Heart right ventricle (tissue), 16 donors: ENCODE measurements at places on chromosomes 16 and 17.
A peak's percentile ranks its signal among the peaks of the same experiment; 100 is the strongest.

GRCh38 chr17:27396941-27397340 is 59.3 kb upstream of the KSR1 start:
- H3K4me3 ChIP-seq = no peak overlapping the region
- H3K27ac ChIP-seq = no peak overlapping the region
- no peaks in the 10 kb centered on the region for H3K36me3 ChIP-seq
- no peaks in the 10 kb centered on the region for H3K4me1 ChIP-seq
- no peaks in the 10 kb centered on the region for H3K27me3 ChIP-seq
- no peak for DNase-seq

DNA sequence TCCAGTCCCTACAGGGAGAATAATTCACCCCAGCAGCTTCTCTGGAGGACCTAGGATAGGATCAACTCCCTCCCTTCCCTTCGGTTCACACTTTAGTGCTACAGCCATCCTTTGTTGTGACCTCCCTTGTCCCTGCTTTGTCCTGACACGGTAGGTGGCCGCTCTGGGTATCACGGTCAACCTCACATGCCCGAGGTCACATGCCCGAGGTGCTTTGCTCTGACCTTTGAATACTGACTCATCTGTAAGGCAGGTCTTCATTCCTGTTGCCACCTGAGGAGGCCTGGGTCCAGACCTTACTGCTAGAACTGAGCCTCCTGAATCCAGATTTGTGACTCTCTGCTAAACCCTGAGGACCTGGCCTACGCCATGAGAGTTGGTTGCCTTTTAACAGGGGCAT is 19.7 kb downstream of the ALKBH5 start:
- no peak for DNase-seq
- H3K36me3 ChIP-seq = no peaks in the 10 kb centered on the region

- no peaks in the 10 kb centered on the region for H3K27me3 ChIP-seq
- DNase-seq = no peak
- peak overlapping the region; percentile 37 for H3K4me3 ChIP-seq
These were observed 199.9 kb downstream of the ZFHX3 start for GRCh38 chr16:72848028-72848400.

DNA sequence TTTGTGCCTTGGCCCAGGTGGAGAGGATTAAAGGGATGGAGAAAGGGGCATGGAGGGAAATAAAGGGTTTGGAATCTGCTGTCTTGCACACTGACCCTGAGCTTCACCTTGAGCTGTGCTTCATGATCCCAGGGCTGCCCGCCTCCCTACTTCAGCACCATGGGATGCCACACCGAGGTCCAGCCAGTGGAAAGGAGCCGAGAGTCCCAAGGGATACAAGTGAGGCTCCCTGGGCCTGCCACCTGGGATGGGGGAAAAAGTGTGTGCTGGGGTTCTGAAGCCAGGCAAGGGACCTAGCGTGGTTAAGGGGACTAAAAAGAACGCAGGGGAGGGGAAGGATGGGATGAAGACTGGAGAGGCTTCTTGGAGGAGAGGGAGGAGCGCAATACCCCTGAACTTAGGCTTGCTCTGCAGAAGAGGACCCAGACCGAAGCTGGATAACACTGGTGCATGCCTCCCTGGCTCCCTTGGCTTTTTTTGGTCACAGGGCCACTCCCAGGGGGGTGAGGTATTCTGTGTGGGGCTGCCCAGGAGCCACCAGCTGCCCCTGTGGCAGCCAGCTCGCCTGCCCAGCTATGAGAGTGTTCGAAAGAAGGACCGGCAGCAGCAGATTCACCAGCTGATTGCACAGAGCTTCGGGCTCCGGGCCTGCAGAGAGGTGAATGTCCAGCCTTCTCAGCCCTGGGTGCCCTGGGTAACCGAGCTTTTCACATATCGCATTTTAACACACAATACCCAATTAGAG is 7.2 kb downstream of the MRPL27 start:
- H3K27ac ChIP-seq = no peak overlapping the region
- no peaks in the 10 kb centered on the region for H3K4me1 ChIP-seq
- H3K36me3 ChIP-seq = peaks cover 56% of the 10 kb centered on the region
- no peak overlapping the region for H3K4me3 ChIP-seq
- no peaks in the 10 kb centered on the region for H3K27me3 ChIP-seq

DNA sequence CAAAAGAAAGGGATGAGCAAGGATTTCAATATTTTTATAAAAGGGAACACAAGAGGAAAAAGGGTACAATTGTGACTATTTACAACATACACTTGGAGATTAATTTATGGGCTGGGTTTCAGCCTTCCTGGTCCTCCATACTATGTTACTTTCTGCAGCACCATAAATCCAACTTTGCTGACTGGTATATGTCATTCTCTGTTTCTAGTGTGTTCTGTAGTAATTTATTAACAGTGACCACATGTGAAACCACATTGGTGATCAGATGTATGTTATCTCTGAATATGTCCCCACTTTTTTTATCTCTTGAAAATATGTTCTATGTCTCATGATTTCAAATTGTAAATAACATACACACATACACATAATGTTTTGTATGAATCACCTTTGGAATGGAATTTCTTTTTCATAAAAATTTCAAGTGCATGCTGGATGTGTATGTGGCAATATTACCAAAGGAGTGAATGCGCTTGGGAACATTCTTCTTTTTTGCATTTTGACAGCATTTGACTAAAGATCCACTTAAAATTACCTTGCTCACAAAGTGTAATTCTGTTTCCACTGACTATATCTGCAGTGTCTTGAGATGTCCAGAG is 2.9 kb upstream of the LYRM9 start:
- no peak for DNase-seq
- H3K27ac ChIP-seq = no peak overlapping the region
- no peak overlapping the region for H3K4me3 ChIP-seq
- H3K4me1 ChIP-seq = peaks cover 10% of the 10 kb centered on the region
- no peaks in the 10 kb centered on the region for H3K27me3 ChIP-seq

- peaks cover 28% of the 10 kb centered on the region for H3K27me3 ChIP-seq
- H3K27ac ChIP-seq = no peak overlapping the region
- DNase-seq = no peak
- no peaks in the 10 kb centered on the region for H3K36me3 ChIP-seq
These were observed 73.5 kb downstream of the SNX11 start for GRCh38 chr17:48180842-48181629.

DNA sequence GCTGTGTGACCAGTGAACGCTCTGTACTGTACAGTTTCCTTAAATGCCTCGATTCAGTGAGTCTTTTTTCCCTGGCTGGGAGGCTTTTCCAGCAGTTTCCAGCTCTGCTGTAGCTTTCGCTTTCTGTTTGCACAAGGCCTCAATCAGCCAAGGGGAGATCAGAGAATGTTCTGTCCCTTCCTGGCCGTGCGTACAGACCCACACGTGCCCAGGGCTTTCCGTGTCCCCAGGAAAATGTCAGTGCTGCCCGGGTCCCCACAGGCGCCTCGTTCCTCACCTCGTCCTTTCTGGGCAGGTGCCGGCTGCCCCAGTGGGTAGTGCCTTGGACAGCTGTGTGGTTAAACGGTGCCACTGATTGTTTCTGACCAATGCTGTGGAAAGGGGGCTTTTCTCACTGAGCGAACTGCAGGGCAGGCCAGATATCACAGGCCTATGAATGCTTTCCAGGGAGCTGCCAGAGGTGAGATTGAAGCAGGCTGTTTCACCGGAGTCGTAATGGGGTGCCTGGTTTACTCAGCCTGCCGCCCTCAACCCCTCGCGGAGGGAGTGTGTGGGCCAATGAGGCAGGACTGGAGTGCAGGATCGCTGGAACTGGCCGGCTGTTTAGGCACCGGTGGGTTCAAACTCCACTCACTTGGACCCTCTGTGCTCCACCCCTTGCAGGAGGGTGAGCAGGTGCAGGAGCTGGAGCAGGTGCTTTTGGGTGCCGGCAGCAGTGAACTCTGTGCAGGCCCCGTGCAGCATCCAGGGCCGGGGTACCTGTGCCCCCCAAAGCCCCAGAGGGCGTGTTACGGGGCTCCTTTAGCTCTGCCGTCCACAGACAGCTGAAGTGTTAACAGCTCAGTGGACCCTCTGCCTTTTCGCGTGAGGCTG is 44.4 kb downstream of the ZNF778 start:
- H3K27ac ChIP-seq = no peak overlapping the region
- H3K4me3 ChIP-seq = no peak overlapping the region
- H3K4me1 ChIP-seq = peaks cover 8% of the 10 kb centered on the region
- no peak for DNase-seq
- H3K27me3 ChIP-seq = no peaks in the 10 kb centered on the region
- H3K36me3 ChIP-seq = no peaks in the 10 kb centered on the region

GRCh38 chr17:76075364-76076145 is 974 bp downstream of the GALR2 start:
- no peaks in the 10 kb centered on the region for H3K36me3 ChIP-seq
- peak overlapping the region; percentile 24 for H3K4me3 ChIP-seq
- peaks cover 39% of the 10 kb centered on the region for H3K4me1 ChIP-seq
- peaks cover 61% of the 10 kb centered on the region for H3K27me3 ChIP-seq

- DNase-seq = peak; percentile 85
- peaks cover 33% of the 10 kb centered on the region for H3K4me1 ChIP-seq
- peaks cover 37% of the 10 kb centered on the region for H3K36me3 ChIP-seq
- peak overlapping the region; percentile 95 for H3K27ac ChIP-seq
These were observed 3.8 kb downstream of the SMARCD2 start for GRCh38 chr17:63838631-63839171.

DNA sequence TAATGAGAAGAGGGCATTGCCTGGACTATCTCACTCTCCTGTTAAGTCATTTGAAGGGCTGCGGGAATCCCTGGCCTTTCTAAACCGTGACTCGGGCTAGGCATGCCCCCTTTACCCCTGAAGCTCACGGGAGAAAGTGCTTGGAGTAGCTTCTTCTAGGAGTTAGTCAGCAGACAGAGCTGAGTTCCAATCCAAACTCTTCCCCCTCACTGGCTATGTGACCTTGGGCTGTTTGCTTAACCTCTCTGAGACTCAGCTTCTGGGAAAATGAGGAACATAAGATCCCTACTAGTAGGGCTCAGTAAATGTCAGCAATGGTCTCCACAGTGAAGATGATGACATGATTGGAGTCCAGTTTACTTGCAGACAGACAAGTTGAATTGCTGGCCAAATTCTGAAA is 5.7 kb upstream of the B9D1 start:
- H3K4me3 ChIP-seq = no peak overlapping the region
- H3K27me3 ChIP-seq = no peaks in the 10 kb centered on the region
- no peak for DNase-seq
- no peaks in the 10 kb centered on the region for H3K36me3 ChIP-seq
- H3K4me1 ChIP-seq = peaks cover 4% of the 10 kb centered on the region
